ENCODE measurements at places on chromosomes 1 and 21.

- no peak for DNase-seq
These were observed 474.3 kb upstream of the C1orf87 start for GRCh38 chr1:60547821-60548220.

- DNase-seq: no peak
These were observed 10.0 kb upstream of the IL19 start for GRCh38 chr1:206760590-206760989.

GRCh38 chr1:226697151-226697928 lies 41.7 kb downstream of the ITPKB start:
- DNase-seq: no peak

DNA sequence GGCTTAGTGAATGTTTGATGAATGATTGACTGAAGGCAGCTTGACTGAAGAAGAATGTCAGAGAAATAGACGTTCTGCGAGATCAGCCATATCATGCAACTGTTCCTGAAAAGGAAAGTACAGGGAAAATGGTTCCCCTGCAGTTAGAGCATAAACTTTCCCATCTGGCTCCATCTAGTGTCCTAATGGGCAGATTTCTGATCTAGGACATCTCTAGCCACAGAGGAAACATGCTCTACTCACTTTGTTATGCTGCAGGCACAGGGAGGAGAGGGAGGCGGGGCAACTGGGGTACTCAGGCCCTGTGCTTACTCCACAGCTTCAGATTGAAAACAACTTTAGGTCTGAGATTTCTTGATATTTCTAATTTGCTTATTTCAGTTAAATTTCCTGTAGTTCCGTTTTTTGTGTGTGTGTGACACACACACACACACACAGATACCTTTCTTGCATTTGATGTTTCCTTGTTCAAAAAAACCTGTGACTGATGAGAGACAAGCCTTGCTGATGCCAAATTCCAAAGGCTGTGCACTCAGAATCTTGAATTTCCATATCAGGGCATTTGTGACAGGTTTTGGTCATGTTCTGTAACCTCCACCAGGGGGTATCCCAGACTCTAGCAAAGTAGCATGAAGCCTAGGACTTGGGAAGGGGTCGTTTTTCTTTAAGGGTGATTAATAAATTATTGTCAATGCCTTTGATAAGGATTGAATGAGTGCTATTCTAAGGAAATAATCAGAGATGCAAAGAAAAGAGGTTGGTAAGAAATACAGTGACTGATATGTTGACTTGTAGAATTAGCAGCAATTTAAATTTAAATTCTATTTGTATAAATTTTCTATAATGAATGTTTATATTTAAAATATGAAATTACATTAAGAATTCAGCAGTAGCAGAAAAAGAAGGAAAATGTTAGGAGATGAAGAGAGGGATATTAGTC lies 139.7 kb upstream of the BEND5 start:
- DNase-seq: no peak

GRCh38 chr1:153749408-153750005 lies 21.7 kb downstream of the INTS3 start:
- DNase-seq: no peak

- DNase-seq: no peak
These were observed 10.9 kb downstream of the AKNAD1 start for GRCh38 chr1:108845991-108846390.

- DNase-seq: no peak
These were observed 7.2 kb upstream of the COL6A1 start for GRCh38 chr21:45974073-45975019.

GRCh38 chr1:228876187-228876586 lies 140.9 kb downstream of the RHOU start:
- DNase-seq: no peak

GRCh38 chr21:32094804-32095203 lies 184.0 kb downstream of the MIS18A start:
- DNase-seq: no peak

Measured in cortex of kidney (tissue), 1 donor.